Stimulated activated CD4-positive, alpha-beta T cell treated with anti-CD3 and anti-CD28 coated beads, Interleukin-4, amount 100 ng/mL, for 1 hour (primary cell): ENCODE measurements at places on chromosomes 13 and 19.

DNA sequence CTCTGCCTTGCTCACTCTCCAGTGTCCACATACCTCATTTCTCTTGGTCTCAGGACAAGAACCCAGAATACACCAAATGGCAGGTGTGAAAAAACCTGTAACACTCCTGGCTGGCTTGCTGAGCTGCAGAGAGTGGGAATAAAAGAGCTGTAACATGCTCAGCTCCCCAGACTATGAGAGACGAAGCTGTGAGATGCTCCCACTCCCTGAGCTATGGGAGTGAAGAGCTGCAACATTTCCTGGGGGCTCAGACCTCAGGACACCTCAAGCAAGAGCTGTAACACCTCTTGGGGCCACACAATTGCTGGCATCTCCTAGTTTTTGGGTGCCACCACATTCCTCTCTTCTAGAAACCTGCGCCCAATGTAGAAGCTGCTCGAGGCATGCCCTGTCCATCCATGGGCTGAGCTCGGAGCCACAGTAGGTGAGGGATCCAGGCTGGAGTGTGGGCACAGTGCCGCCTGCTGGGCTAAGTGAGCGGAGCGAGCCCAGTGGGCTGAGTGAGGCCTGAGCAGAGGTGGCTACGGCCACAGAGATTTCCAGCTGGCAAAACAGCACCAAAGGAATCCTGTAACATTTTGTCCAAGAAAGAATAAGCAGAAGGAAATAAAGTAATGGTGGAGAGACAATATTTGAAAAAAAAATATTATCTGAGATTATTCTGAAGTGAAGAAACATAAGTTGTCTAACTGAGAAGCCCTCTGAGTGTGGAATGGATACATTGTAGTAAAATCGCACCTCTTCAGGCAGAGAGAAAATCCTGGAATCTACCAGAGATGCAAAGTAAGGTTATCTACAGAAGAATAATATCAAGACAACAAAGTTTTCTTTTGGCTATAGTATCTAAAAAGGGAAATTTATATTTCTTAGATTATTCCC lies 186.2 kb upstream of the PCDH9 start:
- no peak for DNase-seq

- no peak for DNase-seq
These were observed 336.3 kb downstream of the SLITRK6 start for GRCh38 chr13:85462792-85463425.

GRCh38 chr13:40125336-40125735 lies 469.9 kb downstream of the COG6 start:
- no peak for DNase-seq

DNA sequence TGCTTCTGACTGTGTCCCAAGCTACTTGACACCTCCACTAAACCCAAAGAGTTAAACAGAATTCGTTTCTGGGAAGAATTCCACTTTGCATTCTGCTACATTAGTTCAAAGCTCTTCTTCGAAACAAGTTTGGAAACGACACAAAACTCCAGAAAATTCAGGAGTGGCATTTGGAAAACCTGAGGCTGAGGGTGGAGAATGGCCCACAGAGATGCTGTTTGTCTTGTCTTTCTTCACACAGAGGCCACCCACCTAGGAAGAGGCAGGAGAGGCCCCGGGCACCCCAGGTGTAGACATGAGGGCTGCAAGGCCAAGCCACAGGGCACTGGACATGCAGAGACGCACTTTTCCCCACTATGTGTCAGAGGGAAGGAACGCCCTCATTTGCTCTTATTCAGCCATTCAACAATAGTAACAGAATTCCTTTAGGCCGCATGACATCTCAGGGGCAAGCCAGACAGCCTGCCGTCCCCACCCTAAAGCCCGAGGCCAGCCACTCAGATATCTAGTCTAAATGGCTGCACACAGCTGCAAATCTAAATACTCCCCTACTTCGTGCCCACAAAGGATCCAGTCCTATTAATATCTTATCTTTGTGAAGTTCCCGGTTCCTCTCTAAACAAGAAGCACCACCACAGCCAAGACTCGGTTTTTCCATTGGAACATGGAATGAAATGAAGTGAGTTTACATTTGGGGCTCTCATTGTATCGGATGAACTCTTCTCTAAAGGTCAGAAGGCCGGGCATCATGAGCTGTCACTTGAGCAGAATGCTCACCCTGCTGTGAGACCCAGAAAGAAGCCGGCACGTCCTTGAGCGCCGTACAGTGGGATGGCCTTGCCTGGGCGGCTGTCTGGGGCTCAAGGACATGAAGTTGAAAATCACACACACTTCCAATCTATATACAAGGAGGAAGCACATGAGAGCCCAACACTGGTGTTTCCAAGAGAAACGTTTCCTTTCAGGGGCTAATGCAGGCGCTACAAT lies 19.8 kb downstream of the COL4A1 start:
- DNase-seq: no peak

DNA sequence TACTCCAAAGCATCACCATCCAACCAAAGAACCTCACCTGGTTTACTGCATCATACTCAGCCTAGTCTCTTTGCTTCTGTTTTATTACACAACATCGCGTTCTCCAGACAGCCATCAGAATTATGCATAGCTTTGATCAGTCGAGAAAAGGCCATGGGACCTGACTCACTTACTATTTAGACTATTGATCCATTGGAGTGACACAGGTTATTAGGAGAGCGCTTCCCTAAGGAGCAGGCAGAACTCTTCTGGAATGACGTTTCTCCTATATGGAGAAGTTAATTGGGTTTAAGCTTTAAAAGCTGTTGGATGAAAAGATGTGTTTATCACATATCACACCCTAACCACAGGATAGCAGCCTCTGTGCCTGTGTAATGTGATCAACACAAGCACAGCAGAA lies 649.1 kb upstream of the SLC10A2 start:
- no peak for DNase-seq

- DNase-seq: no peak
These were observed 240.3 kb downstream of the DCT start for GRCh38 chr13:94239135-94239534.

DNA sequence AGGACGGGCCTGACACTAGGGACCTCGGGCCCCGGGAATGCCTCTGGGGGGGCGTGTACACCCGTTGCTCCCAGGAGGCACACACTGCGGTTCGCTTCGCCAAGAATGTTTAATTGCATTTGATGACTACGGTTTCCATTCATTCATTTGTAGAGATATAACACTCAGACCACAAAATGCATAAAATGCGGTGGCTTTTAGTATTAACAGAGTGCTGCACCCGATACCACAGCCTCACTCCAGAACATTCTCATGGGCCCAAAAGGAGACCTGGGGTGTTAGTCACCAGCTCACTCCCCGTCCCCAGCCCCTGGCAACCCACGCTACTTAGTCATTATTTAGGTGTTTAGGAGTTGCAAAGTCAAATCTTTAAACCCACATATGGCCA lies 21.8 kb downstream of the HCN2 start:
- DNase-seq: peak; percentile 64

GRCh38 chr13:92303428-92303827 lies 905.0 kb downstream of the GPC5 start:
- no peak for DNase-seq

- no peak for DNase-seq
These were observed 7.9 kb downstream of the ZNF787 start for GRCh38 chr19:56113074-56113632.

GRCh38 chr19:49440439-49441209 lies 703 bp downstream of the SLC17A7 start:
- no peak for DNase-seq

DNA sequence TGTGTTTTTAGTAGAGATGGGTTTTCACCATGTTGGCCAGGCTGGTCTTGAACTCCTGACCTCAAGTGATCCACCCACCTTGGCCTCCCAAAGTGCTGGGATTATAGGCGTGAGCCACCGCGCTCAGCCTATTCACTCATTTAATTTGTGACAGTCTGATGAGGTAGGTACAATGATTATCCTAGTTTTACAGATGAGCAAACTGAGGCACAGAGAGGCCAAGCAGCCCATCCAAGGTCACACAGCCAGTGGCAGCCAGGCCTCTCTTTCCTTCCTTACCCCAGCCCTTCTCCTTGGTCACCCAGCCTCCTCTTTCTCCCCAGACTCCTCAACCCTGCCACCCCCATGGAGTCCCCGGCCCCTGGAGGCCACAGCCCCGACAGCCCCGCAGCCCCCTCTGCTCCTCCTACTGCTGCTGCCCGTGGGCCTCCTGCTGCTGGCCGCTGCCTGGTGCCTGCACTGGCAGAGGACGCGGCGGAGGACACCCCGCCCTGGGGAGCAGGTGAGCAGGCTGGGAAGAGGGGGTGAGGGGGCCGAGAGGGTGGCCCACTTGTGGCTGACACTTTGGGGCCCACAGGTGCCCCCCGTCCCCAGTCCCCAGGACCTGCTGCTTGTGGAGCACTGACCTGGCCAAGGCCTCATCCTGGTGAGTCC lies 6.1 kb downstream of the FLT3LG start:
- no peak for DNase-seq

DNA sequence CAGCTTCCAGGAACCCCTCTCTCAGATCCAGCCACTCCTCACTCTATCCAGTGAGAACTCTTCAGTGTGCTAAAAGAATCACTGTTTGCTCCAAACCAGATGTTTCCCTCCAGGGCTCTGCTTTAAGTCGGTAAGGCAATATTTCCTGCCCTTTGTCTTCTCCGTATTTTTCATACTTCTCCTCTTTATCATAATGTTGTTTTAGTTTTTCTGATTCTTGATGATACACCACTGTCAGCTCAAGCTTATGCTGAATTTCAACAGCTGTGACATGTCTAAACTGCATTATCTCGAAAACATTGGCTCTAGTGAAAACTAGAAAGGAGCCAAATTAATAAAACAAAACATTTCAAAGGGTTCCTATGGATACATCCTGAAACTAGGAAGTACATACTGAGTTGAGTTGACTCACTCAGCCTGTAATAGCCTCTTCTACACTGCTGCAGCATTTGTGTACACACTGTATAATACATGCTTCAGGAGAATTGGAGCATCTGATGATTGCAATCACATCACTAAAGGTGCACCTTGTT lies 39.8 kb downstream of the GPR180 start:
- no peak for DNase-seq

- DNase-seq: no peak
These were observed 5.1 kb downstream of the TMEM86B start for GRCh38 chr19:55223291-55224037.
